ENCODE measurements at places on chromosomes 5 and 9.
A peak's percentile ranks its signal among the peaks of the same experiment; 100 is the strongest.

GRCh38 chr9:133742849-133743444 lies 4.8 kb upstream of the SARDH start:
- peak; percentile 82 for DNase-seq

- DNase-seq: no peak
Measured at GRCh38 chr9:70130266-70130665, 86.6 kb downstream of the MAMDC2 start.

DNA sequence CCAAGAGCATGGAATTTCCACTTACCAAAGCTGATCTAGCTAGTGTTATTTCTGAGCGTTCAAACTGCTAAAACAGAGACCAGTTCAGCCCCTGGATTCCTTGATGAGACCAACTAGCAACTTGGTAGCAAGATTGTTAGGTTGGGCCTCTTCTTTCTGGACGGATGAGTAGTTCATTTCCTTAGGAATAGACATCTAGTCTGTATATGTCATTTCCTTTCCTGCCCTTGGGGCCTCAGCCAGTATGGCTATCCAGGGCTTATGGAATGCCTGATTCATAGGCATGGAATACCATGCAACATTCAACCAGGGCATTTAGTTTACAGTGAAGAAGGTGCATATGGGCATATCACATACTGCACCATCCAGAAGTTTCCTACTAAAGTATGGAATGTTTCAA lies 14.5 kb upstream of the LPAR1 start:
- no peak for DNase-seq

- no peak for DNase-seq
Measured at GRCh38 chr5:167814040-167814439, 477.4 kb upstream of the WWC1 start.
